ENCODE measurements at places on chromosomes 7 and 10.

DNA sequence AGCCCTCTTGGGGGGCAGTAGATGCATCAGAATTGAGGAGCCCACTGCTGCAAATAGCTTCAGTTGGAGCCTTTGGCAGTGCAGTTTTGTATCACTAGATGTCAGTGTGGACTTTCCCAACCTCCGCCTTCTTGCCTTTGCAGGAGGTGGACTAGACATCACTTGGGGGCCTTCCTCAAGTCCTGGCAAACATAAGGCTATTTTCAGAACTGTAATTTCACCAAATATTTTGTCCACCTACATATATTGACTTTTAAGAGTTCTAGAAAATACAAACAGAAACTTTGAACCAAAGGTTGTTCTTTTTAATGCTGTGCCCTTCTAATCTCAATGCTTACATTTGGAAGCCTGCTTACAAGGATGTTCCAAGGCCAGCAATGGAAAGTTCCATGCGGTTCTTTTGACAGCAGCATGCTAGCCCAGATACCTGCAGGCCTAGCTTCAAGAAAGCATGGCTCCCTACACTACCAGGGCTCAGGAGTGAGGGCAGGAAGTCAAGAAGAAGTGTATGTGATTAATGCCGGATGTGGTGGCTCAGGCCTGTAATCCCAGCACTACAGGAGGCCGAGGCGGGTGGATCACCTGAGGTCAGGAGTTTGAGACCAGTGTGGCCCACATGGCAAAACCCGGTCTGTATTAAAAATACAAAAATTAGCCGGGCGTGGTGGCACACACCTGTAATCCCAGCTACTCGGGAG is 8.0 kb upstream of the ZNRF2 start:
- peak; percentile 65 for DNase-seq

GRCh38 chr10:91642831-91643692 is 10.2 kb upstream of the PPP1R3C start:
- no peak for DNase-seq

DNA sequence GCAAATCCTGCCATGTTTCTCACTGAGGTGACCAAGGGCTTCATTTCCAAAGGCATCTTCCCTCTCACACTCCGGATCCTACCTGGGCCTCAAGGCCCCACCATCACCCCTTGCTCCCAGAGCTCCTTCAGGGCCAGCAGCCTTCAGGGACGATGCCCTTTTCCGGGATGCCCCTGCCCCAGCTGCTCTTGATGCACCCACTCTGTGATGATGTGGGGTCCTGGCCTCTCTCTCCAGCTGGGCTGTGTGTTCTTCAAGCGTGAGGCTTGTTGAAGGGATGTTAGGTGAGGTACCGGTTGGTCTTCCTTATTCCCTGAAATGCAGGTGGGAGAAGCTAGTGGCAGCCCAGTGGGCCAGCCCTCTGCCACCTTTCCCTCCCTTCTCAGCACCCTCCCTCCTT is 18.4 kb upstream of the SLC18A2 start:
- DNase-seq: no peak

- no peak for DNase-seq
Measured at GRCh38 chr7:22333680-22334141, 23.2 kb downstream of the RAPGEF5 start.

DNA sequence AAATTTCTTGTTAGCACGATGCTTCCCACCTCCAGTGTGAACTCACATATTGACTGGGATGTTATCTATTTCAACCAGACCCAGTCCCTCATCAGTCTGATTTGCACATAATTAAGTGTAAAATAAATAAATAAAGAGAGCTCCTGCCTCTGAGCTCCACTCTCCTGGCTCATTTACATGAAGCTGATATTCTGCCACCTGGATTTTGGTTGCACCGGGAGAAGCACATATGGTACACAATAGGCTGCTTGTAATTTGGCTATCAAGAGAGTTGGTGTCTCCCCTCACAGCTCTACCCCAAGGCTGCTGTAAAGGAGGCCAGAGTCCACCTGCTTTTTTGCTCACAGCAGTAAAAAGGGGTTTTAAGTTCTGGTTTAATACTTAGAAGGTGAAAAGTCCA is 610.5 kb downstream of the KCNMA1 start:
- no peak for DNase-seq

GRCh38 chr7:154672659-154673415 is 330.1 kb downstream of the PAXIP1 start:
- no peak for DNase-seq

DNA sequence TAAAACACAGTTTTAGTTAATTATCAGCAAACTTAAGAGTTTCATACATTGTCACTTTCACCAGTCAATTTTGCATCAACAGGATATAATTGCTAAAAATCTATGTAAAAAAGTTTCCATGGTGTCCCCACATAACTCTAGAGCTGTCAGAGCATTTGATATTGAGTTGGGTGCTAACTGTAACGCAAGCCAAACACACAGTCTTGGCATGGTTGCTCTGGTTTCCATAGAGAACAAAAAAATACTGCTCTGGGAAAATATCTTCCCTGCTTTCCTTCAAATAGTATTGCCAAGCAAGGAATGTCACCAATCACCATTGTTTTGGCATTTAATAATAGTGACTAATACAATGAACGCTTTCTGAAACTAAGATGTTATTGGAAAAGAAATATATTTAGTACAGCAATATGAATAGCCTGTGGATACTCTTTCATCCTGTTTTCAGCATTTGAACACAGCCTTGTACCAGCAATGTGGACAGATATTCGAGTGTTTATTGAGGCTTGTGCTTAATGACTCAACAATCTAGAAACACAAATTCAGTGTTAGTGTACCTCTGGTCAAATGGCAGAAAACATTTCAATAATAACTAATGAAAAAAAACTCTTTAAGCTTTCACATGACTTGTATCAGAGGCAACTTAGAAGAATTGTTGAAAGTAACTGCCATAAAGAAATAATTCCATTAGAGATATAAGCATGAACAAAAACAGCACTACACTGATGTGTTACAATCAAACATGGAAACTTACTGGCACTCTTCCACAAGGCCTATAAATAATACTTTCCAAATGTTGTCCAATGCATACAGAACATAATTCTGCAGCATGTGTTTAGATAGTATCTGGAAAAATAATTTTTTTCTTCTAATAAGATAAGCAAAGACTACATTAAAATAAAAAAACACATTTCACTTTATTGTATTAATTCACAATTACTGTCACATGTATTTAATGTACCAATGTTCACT is 1469.5 kb upstream of the CELF2 start:
- DNase-seq: no peak

- no peak for DNase-seq
Measured at GRCh38 chr7:42224391-42225003, 12.5 kb downstream of the GLI3 start.

DNA sequence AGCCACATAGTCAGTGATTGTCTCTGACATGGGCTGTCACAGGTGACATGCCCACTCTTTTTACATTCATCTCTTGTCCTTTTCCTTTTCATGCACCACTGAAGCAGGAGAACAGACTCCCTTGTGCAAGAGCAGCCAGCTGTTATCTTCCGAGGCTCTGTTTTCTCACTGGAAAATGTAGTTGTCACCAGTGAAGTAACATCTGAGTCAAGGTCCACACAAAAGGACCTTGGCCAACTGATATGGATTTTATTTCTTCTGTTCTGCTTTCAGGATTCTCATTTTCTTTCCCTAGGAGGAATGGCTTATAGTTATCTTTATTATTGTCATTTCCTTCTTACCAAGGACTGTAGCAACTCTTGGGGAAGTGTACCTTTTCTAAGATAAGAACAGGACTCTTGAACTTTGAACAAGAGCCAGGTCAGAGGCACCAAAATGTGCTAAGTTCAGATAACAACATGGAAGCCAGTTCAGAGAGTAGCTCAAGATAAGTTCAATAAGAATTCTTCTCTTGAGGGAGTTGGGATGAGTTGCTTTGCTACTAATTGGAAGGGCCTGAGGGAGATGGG is 22.7 kb downstream of the AVPI1 start:
- DNase-seq: no peak

GRCh38 chr10:70357565-70357964 is 24.9 kb downstream of the LRRC20 start:
- no peak for DNase-seq

- no peak for DNase-seq
Measured at GRCh38 chr7:87926581-87927461, 7.2 kb upstream of the ADAM22 start.

DNA sequence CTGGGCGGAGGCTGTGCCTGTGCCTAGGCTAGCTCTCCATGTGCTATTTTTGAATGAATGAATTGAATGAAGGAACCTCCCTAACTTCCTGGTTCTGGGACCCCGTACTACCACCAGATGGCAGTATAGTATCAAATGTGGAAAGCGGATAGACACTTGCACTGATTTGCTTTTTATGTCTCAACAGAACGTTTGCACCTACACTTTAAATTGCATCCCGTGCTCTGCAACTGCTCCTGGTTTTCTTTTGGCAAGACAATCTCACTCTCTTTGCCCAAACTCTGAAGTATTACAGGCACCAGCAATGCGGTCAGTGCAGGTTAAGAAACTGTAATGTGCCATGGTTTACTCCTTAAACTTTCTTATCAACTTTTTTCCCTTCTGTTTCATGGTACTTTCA is 6.5 kb downstream of the FZD8 start:
- DNase-seq: peak; percentile 42

- no peak for DNase-seq
Measured at GRCh38 chr7:144908943-144909556, 73.2 kb upstream of the TPK1 start.

DNA sequence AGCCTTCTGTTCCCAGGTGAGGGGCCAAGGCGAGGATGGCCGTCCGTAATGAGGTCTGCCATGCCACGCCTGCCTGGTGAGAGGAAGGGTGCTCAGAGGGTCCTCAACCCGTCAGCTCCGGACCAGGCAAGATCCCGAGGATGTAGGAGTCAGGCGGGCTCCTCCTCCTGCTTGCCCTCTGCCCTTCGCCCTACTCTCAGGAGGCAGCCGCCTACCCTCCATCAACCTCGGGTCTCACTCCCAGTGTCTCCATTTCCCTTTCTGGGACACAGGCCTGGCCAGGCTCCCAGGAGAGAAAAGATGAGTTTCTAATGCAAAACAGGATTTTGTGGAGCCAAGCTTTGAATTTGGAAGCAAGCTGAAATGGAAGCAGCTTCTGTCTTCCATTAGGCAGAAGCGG is 184.0 kb downstream of the PTPN20 start:
- DNase-seq: no peak

GRCh38 chr7:151210087-151210854 is at the start of gene H2BK1:
Gene H2BK1, minus strand, starts transcription at chr7:151210488. Its CDS starts 170 bp downstream, at chr7:151210318.
- no peak for DNase-seq

- peak; percentile 81 for DNase-seq
Measured at GRCh38 chr7:138257459-138258196, 181.4 kb downstream of the AKR1D1 start.

DNA sequence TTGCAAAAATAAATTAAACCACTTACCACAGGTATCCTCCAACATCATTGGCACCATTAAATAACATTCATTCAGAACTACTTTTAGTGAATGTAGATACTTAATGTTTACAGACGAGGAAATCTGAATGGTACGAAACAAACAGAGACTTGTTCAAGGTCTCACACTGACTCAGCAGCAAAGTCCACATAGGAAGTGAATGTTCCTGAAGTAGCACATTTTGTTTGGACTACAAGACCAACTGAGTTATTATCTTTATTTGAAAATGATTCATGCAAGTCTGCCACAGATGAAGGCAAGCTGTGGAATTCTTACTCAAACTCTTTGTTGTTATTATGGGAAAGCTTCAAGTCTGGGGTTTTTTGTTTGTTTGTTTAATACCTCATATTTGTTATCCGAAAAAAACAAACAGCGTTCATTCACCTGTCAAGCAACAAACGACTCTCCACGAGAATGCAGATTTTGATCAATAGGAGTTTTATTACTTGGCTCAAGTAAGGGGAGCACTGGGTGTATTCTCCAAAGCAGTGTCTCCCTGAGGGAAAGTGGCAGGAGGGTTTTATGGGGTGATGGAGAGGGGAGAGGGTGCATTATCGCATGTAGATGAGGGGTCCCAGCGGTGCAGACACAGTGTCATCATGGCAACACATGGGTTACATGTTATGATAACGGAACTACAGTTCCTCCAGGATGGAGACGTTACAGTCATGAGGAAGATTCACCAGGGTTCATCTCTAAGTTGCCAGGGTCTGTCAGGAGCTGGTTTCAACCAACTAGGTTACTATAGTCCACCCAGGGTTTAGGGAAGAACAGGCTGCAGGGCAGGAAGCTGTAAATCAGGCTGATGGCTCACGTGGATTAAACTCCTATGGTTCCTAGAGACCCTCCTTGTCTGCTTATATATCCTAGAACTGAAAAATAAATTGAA is 147.7 kb upstream of the AKR1E2 start:
- DNase-seq: peak; percentile 23

DNA sequence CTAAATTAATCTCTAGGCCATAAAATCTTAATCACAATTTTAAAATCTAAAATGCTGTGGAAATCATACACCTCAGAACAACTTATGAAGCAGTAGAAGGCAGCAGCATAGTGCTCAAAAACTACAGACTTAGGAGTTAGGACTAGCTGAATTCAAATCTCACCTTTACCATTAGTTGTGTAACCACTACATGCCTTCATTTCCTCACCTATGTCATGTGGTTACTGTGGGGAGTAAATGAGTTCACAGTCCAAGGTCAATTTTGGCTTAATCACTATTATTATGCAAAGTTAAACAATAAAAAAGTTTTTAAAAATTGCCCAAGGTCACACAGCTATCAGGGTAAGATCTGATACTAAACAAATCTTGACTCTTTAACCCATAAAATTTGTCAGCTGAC is 37.0 kb downstream of the SNX13 start:
- DNase-seq: no peak

DNA sequence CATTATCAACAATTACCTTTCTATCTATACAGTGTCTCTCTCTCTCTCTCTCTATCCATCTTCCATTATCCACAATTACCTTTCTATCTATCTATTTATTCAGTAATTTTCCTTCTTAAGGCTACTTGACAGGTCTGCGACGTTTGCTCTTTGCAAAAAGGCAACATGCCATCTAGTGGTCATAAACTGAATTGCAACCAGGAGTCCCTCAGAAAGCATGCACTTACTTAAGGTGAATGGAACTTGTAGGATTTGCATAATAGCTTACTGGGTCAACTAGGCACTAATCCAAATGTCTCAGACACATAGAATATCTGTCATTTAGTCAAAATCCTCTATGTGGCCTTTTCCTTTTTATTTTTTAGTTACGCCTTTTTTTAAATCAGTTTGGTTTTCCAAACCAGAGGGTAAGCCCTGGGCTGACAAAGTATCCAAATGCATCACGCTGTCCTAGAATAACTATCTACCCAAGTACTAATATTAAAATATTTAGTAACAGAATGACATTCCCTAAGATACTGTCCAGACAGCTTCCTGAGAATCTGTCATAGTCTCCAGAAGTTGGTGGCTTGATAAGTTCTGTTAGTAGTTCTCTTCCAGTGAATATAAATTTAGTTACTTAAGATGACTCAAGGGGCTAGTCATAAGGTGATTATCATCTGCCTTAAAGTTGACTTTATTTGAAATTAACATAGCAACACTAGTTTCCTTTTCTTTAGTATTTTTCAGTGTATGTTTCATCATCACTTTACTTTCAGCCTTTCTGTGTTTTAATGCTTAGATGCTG is 208.3 kb downstream of the PPP1R3A start:
- DNase-seq: peak; percentile 76

- DNase-seq: no peak
Measured at GRCh38 chr10:128684215-128684614, 558.0 kb upstream of the MKI67 start.

GRCh38 chr7:152711444-152711944 is 35.6 kb upstream of the XRCC2 start:
- DNase-seq: no peak

- no peak for DNase-seq
Measured at GRCh38 chr10:128018236-128018635, 108.0 kb downstream of the MKI67 start.

Data from COLO829 (cell line).